ENCODE measurements at places on chromosomes 12 and 14.

- DNase-seq, result peak; percentile 90
These were observed 26.0 kb upstream of the PTGR2 start for GRCh38 chr14:73825551-73826188.

GRCh38 chr12:71456990-71457389 lies 17.4 kb downstream of the LGR5 start:
- DNase-seq, result no peak

DNA sequence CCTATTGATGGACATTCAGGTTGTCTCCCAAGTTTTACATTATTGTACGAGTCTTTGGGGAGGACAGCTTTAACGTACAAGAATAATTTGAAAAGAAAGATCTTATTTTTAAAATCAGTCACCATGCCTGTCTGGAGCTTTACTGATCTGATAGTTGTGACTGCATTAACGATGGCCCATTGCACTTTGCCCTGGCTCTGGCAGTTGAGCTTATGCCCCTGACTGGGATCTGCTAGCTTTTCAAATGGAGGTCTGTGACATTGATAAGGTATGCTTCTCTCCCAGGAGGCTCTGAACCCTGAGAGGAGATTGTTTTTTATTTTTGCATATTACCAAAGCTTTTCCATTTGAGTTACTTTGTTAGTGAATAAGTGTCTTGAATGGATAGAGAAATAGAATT lies 17.9 kb upstream of the RAB3IP start:
- no peak for DNase-seq

GRCh38 chr14:21041676-21042433 lies at the start of gene RNASE7:
Gene RNASE7, plus strand, starts transcription at chr14:21042362. Its CDS starts 631 bp downstream, at chr14:21042993.
- DNase-seq, result peak; percentile 53

GRCh38 chr12:117298191-117298590 lies 63.2 kb downstream of the NOS1 start:
- no peak for DNase-seq

GRCh38 chr12:3049611-3050249 lies 27.4 kb upstream of the TSPAN9 start:
- no peak for DNase-seq

DNA sequence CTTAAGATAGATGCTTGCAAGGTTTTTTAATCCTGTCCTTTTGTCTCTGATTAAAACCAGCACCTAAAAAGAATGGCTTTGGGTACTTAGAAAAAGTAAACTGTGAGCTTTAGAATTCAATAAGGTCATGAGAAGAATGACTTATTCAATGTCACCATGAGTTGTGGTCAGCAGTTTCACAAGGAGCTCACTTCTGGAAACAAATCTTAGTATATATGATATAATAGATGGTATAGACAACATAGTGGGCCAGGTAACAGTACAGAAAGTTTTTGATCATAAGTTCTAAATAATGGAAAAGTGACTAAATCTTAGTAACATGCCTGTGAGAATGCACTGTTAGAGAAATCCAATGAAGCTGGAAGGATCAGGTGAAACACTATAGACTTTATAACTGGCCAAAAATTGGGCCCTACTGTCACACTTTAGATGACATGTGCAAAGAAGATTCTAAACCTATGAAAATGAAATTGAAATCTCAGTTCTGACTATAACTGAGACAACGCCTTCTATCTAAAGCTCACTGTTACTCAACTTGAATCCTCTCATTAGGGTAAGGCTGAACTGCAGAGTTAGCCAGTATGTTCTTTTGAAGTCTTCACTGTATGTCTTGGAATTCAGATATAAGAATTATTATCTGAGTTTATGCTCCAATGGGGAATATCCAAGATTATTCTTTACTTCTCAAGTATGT lies 42.4 kb upstream of the RAD51AP1 start:
- DNase-seq, result no peak

DNA sequence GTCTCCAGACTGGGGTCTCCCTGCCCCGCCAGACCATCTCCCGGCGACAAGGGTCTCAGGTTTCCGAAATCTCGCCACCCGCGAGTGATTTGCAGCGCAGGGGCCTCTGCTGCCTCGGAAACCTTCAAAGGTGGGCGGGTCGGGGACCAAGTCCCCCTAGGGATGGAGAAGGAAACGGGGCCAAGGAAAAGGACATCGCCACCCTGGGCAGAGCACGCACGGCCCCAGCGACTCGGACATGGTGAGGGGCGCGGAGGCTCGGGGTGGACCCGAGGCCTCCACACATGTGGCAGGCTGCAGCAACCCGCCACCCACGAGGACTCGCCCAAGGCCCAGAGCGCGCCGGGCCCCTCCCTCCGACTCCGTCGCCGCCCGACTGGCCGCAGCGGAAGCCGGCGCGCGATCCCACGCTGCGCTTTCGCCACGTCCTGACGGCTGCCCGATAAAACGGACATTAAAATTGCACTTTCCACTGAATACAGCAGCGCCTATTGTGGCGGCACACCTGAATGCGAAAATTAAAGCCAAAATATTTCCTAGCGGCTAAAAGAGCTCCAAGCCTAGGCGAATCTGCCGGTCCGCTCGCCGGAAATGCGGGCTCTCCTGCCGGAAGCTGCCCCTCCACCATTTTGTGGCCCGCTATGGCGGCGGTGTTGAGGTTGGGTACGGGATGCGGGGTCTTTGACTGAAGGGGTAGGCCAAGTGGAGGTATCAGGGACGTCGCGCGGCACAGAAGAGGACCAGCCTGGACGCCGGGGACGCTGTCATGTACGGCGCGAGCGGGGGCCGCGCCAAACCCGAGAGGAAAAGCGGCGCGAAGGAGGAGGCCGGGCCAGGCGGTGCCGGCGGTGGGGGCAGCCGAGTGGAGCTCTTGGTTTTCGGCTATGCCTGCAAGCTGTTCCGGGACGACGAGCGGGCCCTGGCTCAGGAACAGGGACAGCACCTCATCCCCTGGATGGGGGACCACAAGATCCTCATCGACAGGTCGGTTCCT lies at the start of gene SFSWAP:
SFSWAP (plus strand) TSS at position 627 of the 994 bp plus-strand sequence; CDS start at position 767, 140 bp downstream.
- DNase-seq, result peak; percentile 95

DNA sequence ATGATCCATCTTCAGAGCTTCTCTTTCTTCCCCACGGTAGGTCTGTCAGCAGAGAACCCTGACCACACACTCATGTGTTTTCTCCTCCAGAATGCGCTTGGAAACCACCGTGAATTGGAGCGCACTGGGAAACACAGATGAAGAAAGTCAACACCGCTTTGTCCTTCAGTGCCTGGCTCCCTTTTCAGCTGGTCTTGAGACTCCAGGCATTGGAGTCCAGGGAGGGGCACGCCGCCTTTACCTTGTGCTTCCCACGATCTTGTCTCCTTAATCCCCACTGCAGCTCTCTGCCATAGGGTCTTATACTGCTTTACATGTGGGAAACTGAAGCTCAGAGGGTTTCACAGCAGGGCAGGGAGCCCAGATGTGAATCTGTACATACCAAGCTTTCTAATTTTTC lies 1.1 kb downstream of the FAM90A1 start:
- no peak for DNase-seq

- no peak for DNase-seq
These were observed 192.2 kb upstream of the PELI2 start for GRCh38 chr14:55926007-55926406.

DNA sequence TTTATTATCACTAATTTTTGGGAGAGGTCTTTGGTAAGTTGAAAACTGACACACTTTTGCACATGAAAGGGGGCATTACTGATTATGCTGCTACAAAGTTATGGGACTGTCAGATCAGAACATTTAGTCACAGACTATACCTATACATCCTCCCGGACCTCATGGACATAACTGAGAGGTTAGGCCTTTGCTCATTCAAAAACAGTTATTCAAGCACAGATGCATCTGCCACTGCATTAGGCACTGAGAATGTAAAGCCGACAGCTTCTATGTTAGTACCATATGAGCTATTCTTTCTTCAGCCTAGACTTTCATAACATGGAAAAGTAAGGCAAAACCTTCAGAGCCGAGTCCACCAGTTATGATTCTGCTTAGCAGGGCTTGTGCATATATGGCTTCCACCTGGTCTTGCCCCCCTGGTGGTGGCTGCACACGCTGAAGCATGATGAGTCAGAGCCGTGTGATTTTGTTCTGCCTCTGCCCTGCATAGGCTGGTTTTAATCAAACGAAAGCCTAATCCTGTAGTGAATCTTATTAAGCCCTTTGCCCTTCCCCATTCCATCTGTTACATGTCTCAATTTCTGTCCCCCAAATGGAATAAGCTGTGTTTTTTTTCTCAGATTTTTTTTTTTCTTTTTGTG lies 21.8 kb upstream of the RNU6-8 start:
- DNase-seq, result peak; percentile 60

GRCh38 chr12:131912518-131913274 lies 16.4 kb upstream of the PUS1 start:
- peak; percentile 91 for DNase-seq

DNA sequence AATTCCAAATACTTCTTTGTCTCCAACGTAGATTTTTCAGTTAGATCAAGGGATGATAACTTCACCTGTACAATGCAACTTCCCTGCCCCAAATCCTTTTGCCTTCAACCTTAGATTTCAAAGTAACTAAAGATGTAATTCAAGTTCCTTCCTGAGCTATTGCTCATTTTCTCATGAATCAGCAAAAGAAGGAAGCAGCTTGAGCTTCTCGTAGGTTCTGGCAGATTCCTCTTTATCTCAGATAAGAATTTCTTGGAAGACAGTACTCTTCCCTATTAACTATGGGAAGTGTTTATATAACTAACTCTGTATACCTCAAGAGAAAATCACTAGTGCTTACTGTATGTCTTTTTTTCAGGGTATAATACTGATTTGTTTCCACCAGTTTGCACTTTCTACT lies 203.8 kb downstream of the RASSF9 start:
- DNase-seq, result no peak

GRCh38 chr14:81423504-81423903 lies 23.4 kb upstream of the STON2 start:
- DNase-seq, result no peak

DNA sequence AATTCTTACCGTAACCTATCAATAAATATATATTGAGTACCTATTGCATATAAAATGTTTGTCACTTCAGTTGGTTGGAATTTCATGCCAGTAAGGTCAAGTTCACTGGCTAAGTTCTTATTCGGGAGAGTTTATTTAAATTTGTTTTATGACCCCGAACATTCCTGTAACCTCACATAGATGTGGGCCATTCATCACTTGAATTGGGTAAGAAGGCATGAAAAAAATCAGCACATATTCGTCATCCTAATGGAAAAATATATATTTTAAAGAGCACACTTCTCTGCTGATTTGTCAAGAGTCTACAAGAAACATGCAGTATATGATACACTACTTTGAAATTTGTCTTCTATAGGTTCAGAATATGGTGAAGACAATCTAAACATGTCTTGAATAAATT lies 263.4 kb downstream of the CCDC91 start:
- no peak for DNase-seq

DNA sequence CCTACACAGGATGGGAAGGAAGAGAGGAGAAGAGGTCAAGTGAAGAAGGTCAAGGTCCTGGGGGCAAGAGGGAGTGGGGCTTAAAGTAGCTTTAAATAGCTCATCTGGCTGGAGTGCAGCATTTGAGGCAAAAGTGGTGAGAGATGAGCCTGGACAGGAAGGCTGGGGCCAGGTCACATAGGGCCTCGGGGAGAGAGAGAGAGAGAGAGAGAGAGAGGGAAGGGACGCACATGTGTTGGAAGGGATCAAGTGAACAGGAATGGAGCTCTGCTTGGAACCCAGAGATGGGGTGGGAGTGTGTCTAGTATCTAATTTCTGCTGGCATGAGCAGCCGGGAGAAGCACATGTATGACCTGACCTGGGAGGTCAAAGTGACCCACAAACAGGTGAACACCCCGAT lies 407.5 kb downstream of the MED13L start:
- no peak for DNase-seq

- DNase-seq, result no peak
These were observed 3.8 kb downstream of the DYNC1H1 start for GRCh38 chr14:101968186-101968585.

- DNase-seq, result no peak
These were observed 1.6 kb upstream of the TAPBPL start for GRCh38 chr12:6450091-6450868.

Measured in GM03348 (cell line).